ENCODE measurements at places on chromosomes 4 and X.

- DNase-seq: no peak
Observed at GRCh38 chr4:25117274-25117673, 43.0 kb downstream of the SEPSECS start.

GRCh38 chr4:149574971-149575370 is 240.7 kb downstream of the IQCM start:
- no peak for DNase-seq

- DNase-seq: no peak
Observed at GRCh38 chr4:2596611-2597010, 60.2 kb downstream of the FAM193A start.

DNA sequence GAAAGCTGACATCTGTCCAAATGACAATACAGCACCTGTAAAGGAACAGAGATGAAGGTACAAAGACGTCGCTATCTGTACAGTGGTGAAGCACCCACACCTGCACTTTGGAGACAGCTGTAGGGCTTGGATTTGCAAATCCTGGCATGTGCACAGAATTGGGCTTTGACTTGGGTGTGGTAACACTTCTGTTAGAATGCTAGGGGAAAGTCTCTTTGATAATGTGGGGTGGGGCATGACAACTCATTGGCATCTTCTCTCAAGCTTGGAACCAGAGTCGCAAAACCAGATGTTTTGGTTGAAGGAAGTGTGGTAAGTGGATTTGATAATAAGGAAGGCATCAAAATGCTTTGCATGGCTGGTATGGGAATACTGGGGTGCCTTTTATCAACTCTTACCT is 55.5 kb downstream of the VCX3B start:
- DNase-seq: no peak

- DNase-seq: no peak
Observed at GRCh38 chrX:36019125-36019524, 99.6 kb downstream of the CFAP47 start.

DNA sequence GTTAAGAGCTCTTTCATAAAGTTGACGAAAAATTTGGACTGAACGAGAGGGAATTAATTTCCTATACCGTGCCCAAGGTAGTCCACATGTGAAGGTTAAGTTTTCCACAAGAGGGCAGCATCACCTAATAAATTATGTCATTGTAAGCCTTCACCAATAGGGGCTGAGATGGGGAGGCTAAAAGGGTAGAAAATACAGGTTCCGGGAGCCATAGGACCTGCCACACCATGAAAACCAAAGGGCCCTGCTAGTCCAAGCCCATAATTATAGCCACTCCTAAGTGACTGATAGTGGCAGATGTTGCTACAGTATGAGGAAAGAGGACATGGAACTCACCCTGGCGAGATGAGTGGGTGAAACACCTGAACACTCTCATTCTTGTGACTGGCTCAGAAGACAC is 122.2 kb downstream of the SHROOM4 start:
- no peak for DNase-seq

DNA sequence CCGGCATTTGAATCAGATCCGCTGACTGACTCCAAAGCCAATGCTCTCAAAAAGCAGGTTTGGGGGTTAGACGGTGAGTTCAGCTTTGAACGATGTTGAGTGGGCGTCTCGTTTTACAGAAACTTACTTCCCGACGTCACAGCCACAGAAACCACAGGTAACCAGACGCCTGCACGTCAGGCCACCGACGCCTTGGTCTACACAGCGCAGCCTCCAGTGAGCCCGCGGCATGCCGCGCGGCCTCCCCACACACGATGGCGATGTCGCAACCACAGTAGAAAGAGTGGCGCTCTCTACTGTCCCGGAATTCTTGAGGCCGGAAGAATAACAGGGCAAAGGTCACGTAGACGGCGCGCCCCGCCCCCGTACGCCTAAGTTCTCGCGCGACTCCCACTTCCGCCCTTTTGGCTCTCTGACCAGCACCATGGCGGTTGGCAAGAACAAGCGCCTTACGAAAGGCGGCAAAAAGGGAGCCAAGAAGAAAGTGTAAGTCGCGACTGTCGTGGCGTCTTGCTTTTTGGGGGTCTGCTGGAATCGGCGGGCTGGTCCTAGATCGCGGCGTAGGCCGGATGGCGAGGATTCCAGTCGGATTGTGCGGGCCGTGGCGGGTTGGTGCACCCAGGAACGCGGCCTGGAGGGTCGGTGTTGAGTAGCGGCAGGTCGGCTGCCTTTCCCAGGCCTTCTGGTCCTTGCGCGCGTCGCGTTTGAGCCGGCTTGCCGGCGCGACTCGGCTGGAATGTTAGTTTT is at the start of gene RPS3A:
RPS3A (plus strand) TSS at position 400 of the 747 bp plus-strand sequence; CDS start at position 425, 25 bp downstream.
- peak; percentile 98 for DNase-seq

GRCh38 chrX:46715997-46716396 is 42.9 kb downstream of the SLC9A7 start:
- no peak for DNase-seq

GRCh38 chrX:109733613-109734083 is 591 bp upstream of the ACSL4 start:
- DNase-seq: no peak

All from activated naive CD4-positive, alpha-beta T cell treated with Interleukin-2 at 50 U/mL for 16 hours (primary cell).